Gastrocnemius medialis (tissue), 4 donors: ENCODE measurements at places on chromosomes 5 and 9. TPM values are rescaled to one million over a fixed set of nuclear protein-coding genes. Genes with fewer than 3 reads are reported as not detected.

GRCh38 chr5:162052676-162053075 is 14.9 kb upstream of the GABRG2 start:
- no peak for DNase-seq
- no peaks in the 10 kb centered on the region for H3K27me3 ChIP-seq

- no peak overlapping the region for H3K4me3 ChIP-seq
- H3K4me1 ChIP-seq, result no peaks in the 10 kb centered on the region
- H3K27ac ChIP-seq, result no peak overlapping the region
- DNase-seq, result no peak
These were observed 378.3 kb downstream of the MTRR start for GRCh38 chr5:8247049-8247899.

DNA sequence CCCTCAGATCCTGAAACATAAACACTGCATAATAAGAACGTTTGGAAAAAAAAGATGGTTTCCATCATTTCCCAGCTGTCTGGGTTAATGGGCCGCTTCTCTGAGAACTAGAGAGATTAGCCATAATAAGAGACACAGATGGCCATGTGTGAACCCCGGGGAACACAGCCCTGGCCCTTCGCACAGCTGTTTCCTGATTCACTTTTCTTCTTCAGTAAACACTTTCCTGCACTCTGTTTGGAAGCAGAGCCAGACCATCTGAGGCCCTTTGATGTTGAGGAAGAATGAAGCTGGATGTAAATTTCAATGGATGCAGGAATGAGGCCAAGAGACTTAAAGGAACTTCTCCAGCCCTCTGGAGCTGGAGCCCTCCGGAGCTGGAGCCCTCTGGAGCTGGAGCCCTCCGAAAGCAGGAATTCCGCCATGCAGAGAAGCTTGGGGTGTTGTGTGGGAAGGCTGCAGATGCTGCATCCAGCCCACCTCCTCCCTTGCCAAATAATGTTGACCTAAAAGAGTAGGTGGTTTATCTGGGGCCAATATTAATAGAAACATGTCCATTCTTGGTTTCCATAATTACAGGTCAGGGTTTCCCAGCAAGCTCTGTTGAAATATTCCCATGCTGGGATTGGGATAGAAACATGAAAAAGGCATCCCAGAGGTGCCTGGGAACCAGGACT is 218.9 kb downstream of the NXNL2 start:
- H3K4me1 ChIP-seq, result no peaks in the 10 kb centered on the region
- H3K27me3 ChIP-seq, result no peaks in the 10 kb centered on the region
- no peak overlapping the region for H3K27ac ChIP-seq
- H3K36me3 ChIP-seq, result no peaks in the 10 kb centered on the region

GRCh38 chr9:5556101-5556705 is 45.9 kb downstream of the PDCD1LG2 start:
- peaks cover 19% of the 10 kb centered on the region for H3K4me1 ChIP-seq
- H3K36me3 ChIP-seq, result no peaks in the 10 kb centered on the region
- no peak for DNase-seq
- H3K27me3 ChIP-seq, result no peaks in the 10 kb centered on the region
- H3K4me3 ChIP-seq, result no peak overlapping the region
- H3K27ac ChIP-seq, result no peak overlapping the region

DNA sequence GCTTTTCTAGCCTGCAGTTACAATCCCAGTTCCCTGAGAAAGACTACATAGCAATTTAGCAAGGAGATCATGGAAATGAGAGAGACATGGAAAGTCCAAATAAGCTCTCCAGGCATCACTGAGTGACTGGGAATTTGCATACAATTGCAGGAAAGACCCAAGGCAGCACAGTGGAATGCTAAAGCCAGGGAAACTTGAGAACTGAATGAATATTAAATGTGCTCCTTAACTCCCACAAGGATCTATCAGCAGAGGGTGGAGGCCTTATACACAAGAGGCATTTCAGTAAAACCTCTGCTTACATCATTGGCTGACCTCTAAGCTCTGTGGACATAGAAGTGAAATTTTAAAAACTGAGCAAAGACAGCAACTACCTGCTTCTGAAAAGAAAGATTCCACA is 355.6 kb upstream of the DAB2 start:
- no peak overlapping the region for H3K27ac ChIP-seq
- DNase-seq, result no peak
- H3K36me3 ChIP-seq, result no peaks in the 10 kb centered on the region
- no peaks in the 10 kb centered on the region for H3K27me3 ChIP-seq
- no peaks in the 10 kb centered on the region for H3K4me1 ChIP-seq
- H3K4me3 ChIP-seq, result no peak overlapping the region

DNA sequence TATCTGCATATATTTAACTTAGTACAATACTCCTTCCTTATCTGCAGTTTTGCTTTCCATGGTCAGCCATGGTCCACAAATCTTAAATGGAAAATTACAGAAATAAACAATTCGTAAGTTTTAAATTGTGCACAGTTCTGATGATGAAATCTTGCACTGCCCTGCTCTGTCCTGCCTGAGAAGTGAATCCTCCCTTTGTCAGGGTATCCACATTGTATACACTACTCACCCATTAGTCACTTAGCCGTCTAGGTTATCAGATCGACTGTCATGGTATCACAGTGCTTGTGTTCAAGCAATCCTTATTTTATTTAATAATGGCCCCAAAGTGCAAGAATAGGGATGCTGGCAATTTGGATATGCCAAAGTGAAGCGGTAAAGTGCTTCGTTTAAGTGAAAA is 8.3 kb upstream of the YTHDC2 start:
- H3K4me3 ChIP-seq, result no peak overlapping the region
- no peak for DNase-seq
- H3K27ac ChIP-seq, result no peak overlapping the region
- H3K27me3 ChIP-seq, result no peaks in the 10 kb centered on the region
- H3K4me1 ChIP-seq, result no peaks in the 10 kb centered on the region
- no peaks in the 10 kb centered on the region for H3K36me3 ChIP-seq

GRCh38 chr5:10456583-10457420 is 15.1 kb downstream of the ROPN1L start:
- no peak overlapping the region for H3K27ac ChIP-seq
- no peaks in the 10 kb centered on the region for H3K27me3 ChIP-seq
- H3K36me3 ChIP-seq, result no peaks in the 10 kb centered on the region
- no peak overlapping the region for H3K4me3 ChIP-seq
- H3K4me1 ChIP-seq, result no peaks in the 10 kb centered on the region

GRCh38 chr5:60285910-60286309 is 392.4 kb upstream of the PDE4D start:
- H3K27me3 ChIP-seq, result no peaks in the 10 kb centered on the region
- no peak overlapping the region for H3K27ac ChIP-seq
- no peak overlapping the region for H3K4me3 ChIP-seq
- no peaks in the 10 kb centered on the region for H3K4me1 ChIP-seq
- H3K36me3 ChIP-seq, result no peaks in the 10 kb centered on the region

GRCh38 chr5:172172912-172173563 is 15.0 kb downstream of the STK10 start:
- no peak overlapping the region for H3K27ac ChIP-seq
- H3K27me3 ChIP-seq, result no peaks in the 10 kb centered on the region
- H3K4me3 ChIP-seq, result no peak overlapping the region
- no peaks in the 10 kb centered on the region for H3K36me3 ChIP-seq
- peaks cover 31% of the 10 kb centered on the region for H3K4me1 ChIP-seq
- no peak for DNase-seq

DNA sequence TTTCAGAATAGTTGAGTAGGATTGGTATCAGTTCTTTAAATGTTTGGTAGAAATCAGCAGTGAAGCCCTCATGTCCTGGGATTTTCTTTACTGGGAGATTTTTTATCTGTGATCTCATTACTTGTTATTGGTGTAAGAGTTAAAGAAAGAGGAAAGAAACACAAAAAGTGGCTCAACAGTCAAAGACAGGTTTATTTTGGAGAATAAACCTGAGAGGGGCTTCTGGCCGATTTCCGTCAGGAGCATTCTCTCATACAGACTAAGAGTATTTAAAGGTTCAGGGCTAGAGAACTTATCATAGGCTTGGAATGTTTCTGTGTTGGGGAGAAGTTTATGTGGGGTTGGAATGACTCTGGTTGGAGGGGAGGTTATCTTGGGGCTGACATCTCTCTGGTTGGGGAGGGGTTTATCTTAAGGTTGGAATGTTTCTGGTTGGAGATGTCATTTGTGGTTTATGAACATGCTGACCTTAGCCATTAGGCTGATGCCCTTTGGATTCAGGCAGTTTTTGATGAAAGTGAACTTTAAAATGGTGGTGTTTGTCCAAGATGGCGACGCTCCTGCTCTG is 62.5 kb downstream of the CFAP95 start:
- no peaks in the 10 kb centered on the region for H3K36me3 ChIP-seq
- no peak for DNase-seq
- H3K27ac ChIP-seq, result no peak overlapping the region

GRCh38 chr9:110028676-110029075 is 179.3 kb downstream of the C9orf152 start:
- H3K27ac ChIP-seq, result peak overlapping the region; percentile 61
- no peak for DNase-seq
- no peaks in the 10 kb centered on the region for H3K36me3 ChIP-seq
- peaks cover 19% of the 10 kb centered on the region for H3K4me1 ChIP-seq
- H3K27me3 ChIP-seq, result no peaks in the 10 kb centered on the region
- no peak overlapping the region for H3K4me3 ChIP-seq

DNA sequence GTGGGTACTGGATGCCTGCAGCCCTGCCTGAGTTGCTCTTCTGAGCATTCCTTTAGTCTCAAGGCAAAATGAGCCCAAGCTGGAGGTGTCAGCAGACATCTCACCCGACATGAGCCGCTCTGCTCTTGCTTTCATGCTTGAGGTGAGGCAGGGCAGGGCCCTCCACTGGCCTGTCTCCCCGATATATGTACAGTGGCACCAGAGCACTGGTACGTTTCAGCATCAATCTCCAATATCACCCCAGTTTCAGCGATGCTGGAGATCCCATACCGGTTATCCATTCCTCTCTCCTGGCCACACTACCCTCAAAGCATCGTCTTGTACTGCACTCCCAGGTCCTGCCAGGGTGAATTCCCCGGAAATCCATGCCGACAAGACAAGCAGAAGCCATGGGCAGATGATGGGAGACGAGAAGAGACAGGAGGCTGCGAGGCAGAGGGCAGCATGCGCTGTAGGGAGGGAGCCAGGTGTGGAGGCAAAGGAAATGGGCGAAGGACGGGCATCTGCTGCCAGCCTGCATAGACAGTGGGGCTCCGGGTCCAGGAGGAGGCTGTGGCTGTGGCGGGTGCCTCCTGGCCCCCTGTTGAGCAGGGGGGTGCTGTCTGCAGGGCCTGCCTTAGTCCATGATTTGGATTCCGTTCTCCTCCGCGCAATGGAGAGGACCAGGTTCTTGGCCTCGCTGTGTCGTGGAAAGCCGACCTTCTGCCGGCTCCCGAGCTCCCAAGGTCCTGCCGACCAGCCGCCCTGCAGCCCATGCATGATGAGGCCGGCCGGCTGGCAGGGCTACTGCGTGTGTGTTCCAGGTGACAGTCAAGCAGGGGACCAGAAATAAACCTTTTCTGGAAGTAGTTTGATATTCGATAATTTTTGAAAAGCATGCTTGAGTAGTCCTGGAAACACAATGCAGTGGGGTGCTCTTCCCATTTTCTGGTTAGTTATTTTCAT is 152.2 kb upstream of the IRX2 start:
- no peak overlapping the region for H3K27ac ChIP-seq
- H3K36me3 ChIP-seq, result no peaks in the 10 kb centered on the region
- no peaks in the 10 kb centered on the region for H3K4me1 ChIP-seq

- H3K27ac ChIP-seq, result no peak overlapping the region
- H3K36me3 ChIP-seq, result no peaks in the 10 kb centered on the region
- no peak overlapping the region for H3K4me3 ChIP-seq
- no peaks in the 10 kb centered on the region for H3K27me3 ChIP-seq
- no peaks in the 10 kb centered on the region for H3K4me1 ChIP-seq
These were observed 208.0 kb upstream of the ANKRD55 start for GRCh38 chr5:56440871-56441740.

- DNase-seq, result no peak
- no peaks in the 10 kb centered on the region for H3K4me1 ChIP-seq
- H3K27ac ChIP-seq, result no peak overlapping the region
- no peaks in the 10 kb centered on the region for H3K36me3 ChIP-seq
- no peaks in the 10 kb centered on the region for H3K27me3 ChIP-seq
These were observed 427.7 kb downstream of the MED10 start for GRCh38 chr5:5950658-5951057.

DNA sequence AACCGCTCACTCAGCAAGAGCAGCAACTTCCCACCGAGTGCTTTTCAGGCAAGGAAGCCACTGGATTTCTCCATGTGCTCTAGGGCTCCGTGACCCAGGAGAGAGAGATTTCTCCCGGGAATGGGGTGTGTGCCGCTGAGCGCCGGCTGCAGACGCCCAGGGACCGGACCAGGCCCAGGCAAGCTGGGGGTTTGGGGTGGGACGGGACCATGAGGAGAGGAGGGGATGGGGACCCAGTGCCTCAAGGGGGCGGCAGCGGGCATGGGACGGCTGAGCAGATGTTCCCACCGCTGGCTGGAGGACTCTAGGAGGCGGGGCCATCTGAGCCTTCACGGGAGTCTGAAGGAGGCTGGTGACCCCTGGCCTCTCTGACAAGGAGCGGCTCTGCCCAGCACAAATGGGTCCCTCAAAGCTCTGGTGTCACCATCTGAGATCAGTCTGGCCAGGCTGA is 8.5 kb downstream of the LCN9 start:
- H3K36me3 ChIP-seq, result no peaks in the 10 kb centered on the region
- peaks cover 17% of the 10 kb centered on the region for H3K27me3 ChIP-seq
- H3K27ac ChIP-seq, result no peak overlapping the region
- no peaks in the 10 kb centered on the region for H3K4me1 ChIP-seq
- H3K4me3 ChIP-seq, result no peak overlapping the region
- DNase-seq, result no peak

- no peak for DNase-seq
- no peaks in the 10 kb centered on the region for H3K36me3 ChIP-seq
- no peak overlapping the region for H3K4me3 ChIP-seq
- H3K4me1 ChIP-seq, result no peaks in the 10 kb centered on the region
- H3K27ac ChIP-seq, result no peak overlapping the region
- no peaks in the 10 kb centered on the region for H3K27me3 ChIP-seq
These were observed 351.9 kb downstream of the GLIS3 start for GRCh38 chr9:3947859-3948438.

DNA sequence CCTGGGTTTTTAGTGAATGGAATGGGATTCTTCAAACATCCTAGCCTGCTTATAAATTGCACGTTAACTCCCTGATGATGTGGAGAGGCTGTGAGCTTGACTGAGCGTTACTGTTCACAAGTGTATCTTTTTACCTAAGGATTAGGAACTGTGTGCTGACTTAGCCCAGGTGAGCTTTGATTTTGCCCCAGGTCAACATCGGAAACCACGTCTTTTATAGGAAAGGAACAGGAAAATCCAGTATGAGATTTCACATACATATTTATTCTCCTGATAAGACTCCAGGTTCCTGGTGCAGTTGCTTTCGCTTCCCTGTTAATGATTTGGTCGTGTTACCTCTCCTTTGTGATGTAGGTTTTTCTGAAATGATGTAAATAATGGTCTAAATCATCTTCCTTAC is 103.2 kb upstream of the BASP1 start:
- no peak for DNase-seq
- H3K27me3 ChIP-seq, result no peaks in the 10 kb centered on the region
- H3K36me3 ChIP-seq, result no peaks in the 10 kb centered on the region

Gene ZNF879
- total RNA-seq, result 2.9 TPM

Gene FREM1
- 3.3 TPM for total RNA-seq

Gene THG1L
- total RNA-seq, result 8.8 TPM

Gene ZER1
- 105 TPM for total RNA-seq

Gene ANKRD34B
- not detected for total RNA-seq

Gene CCDC180
- total RNA-seq, result 2.7 TPM

Gene IL9
- not detected for total RNA-seq

Gene BAAT
- total RNA-seq, result 1.3 TPM

Gene BTNL8
- total RNA-seq, result 0.59 TPM

Gene S100Z
- not detected for total RNA-seq

Gene ARL14EPL
- 0.82 TPM for total RNA-seq

Gene RANBP3L
- 0.95 TPM for total RNA-seq

Gene MAN1B1
- total RNA-seq, result 25.1 TPM
